ENCODE measurements at places on chromosomes 1 and 21.

DNA sequence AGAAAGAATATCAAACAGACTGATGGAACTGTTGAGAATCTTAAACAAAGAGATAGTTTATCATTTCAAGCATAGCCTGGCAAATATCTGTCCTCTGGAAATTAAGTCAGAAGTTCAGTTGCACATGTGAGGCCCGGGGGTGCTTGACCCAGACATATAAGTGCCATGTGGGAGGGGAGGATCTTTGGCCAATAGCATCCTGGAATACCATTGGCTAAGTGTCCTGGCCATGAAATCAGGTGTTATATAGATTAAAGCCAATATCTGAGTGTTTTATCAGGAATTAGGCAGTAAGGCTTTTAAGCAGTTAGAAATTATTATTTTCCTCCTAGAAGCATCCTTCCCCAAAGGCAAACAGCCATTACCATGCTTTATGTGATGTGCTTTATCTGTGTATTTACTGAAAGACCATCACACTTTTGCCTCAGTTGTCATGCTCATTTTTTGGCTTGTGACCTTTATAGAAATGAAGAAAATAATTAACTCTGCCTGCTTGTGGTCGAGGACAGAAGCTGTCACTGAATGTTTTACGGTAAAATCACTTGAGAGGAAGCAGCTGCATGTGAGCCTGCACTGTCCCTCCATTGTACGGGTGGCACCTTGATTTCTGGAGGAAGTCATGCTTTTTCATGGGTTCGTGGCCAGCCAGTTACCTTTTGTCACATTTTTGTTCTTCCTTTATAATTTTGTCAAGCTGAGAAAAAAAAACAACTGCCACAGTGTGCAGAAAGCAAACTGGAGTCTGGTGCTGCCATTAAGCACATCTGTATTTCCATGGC lies 259.9 kb upstream of the FMN2 start:
- DNase-seq = no peak

DNA sequence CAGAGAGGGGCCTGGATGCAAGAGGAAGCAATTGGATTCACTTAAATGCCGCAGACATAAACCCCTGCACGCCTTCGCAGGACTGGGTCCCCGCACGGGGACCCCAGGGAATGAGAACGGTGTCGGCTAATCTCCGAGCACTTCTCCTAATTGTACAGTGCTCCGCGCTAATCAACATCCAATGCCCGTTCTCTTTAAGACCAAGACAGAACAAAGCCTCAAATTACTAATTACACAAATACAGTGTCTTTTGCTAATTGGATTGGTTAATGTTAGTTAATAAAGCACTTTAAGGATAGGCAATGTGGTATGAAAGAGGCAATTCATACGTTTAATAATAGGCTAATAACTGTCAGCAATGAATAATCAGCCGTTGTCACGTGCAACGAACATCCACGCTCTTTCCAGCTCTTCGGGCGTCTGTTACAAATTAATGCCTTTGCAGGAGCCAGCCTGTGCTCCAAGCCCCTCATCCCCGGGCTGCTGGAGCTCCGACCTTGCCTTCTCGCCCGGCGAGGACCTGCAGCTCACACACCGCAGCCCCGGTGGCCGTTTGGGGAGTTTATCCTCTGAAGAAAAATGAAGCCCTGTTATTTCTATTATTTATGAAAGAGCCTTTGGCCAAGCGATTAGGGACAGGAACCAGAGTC lies 157.8 kb downstream of the PRDM16 start:
- no peak for DNase-seq

- no peak for DNase-seq
Measured at GRCh38 chr1:173295391-173295790, 88.3 kb upstream of the TNFSF4 start.

DNA sequence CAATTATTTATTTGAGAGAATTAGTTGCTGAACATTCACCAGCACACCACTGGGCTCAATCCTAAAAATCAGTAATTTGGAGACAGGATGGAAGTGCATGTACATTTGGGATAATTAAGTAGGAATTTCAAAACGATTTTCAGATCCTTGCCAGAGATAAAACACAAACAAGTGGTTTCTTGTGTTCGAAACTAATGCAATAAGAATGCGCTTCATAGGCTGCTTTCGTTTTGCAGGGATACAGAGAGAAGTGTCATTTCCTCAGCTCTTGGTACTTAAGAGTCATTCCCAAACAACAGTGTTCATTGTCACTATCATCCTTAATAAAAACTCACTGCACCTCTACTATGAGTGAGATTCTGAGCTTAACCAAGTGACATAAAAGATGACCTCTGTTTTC lies 20.6 kb upstream of the USP24 start:
- no peak for DNase-seq

All from stimulated activated CD4-positive, alpha-beta T cell treated with anti-CD3 and anti-CD28 coated beads, Interleukin-2, amount 100 ng/mL, for 48 hours (primary cell).